G401 (cell line): ENCODE measurements at places on chromosomes 2 and 18. TPM values are rescaled to one million over a fixed set of nuclear protein-coding genes. Genes with fewer than 3 reads are reported as not detected.

Gene FOXD4L1
- total RNA-seq, result not detected in 2 replicates

- no peak for DNase-seq
Observed at GRCh38 chr2:127531221-127531648, 4.2 kb upstream of the MYO7B start.

- peak; percentile 58 for DNase-seq
Observed at GRCh38 chr2:141906678-141907077, 224.1 kb downstream of the LRP1B start.

GRCh38 chr2:15730545-15731212 lies 139.0 kb downstream of the DDX1 start:
- peak; percentile 7 for DNase-seq

- no peak for DNase-seq
Observed at GRCh38 chr2:166332106-166332505, 43.6 kb downstream of the SCN9A start.

Gene CFAP53
- not detected in 2 replicates for total RNA-seq

Gene CXCR2
- total RNA-seq, result not detected in 2 replicates

GRCh38 chr2:219968685-219969345 lies 341.4 kb downstream of the SLC4A3 start:
- no peak for DNase-seq

DNA sequence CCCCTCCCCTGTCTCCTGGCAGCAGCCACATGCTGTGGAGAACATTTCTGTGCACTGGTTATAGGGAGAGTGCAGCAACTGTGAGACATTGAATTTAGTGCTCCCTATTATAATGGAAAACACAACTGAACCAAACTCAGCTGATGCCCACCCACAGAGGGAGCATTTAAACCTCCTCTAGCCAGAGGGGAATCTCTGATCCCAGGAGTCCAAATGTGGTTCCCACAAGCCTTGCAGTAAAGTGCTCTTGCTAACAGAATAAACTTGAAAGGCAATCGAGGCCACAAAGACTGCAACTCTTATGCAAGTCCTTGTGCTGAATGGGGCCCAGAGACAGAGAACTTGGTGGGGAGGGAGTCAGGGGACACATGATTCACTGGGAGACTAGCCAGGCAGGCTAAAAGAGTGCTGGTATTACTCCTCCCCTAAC lies 638.8 kb upstream of the VRK2 start:
- DNase-seq, result no peak

DNA sequence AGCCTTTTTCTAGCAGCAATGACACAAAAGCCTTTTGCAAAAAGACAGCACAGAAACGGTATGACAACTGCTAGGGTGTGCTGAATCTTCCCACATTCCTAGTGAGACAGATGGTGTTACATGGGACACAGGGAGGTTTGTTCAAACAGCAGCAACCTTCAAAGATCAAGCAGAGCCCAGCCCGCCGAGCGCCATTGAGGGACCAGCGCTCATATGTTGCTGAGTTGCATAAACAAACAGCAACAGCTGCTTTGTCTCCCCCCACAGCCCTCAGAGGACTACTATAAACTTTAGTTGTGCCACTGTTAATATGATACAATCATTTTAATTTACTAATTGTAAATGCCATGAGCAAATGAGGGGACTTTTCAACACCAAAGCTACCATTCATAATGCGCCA lies 117.7 kb downstream of the ZEB2 start:
- no peak for DNase-seq

DNA sequence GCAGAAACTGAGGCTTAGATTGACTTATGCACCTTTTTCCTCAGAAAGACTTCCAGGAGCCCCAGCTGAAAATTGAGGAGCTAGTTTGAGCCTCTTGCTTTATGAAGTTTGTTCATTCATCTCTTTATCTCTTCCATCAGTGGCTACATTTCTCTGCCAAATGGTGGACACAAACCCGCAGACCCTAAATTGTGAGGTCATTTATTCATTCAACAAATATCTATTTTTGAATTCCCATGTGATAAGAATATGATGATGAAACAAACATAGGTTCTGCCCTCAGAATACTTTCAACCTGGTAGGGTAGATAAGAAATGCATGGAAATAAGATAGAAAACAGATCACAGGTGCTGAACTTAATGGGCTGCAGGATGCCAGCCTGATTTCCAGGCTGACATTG lies 309.4 kb downstream of the TNS1 start:
- DNase-seq, result no peak

DNA sequence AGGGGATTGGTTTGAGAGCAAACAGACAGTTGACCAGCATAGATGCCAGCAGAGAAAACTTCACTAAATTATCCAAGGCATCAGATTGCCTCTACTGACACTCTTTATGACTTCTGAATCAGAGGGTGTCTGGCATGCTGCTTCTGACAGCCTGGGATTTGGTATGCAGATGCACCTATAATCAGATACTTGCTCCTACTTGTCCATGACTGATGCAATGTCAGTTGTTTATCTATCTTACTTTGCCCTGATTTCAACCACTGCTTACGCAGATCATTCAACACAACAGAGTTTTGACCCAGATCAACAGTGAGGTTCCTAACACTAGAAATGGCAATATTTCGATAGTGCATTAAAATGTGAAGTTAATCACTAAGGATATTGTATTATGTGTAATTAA lies 22.6 kb upstream of the CALCRL start:
- DNase-seq, result no peak

DNA sequence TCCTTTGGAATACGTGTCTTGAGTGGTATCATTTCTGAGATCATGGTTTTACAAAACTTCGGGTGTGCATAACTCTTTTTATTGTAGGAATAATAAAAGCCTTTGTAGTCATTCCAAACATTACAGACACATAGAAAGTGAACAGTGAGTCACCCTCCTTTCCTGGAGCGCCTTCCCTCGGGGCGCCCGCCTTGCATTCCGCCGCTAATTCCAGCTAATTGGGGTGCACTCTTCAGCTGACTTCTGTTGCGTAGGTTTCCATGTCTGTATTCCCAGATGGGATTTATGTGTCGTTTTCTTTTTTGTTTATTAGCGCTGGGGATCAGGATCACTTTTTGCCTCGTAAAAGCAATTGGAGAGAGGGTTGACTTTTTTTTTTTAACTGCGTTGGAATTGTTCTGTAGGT lies 18.7 kb downstream of the SH3BP4 start:
- no peak for DNase-seq

Gene DRC1
- not detected in 2 replicates for total RNA-seq

Gene ATP5F1A
- total RNA-seq, result 912 and 973 TPM in 2 replicates

Gene RNF152
- 0.07 TPM in 1 of 2 replicates, not detected in the other for total RNA-seq

- DNase-seq, result no peak
Observed at GRCh38 chr2:67046591-67046990, 350.5 kb upstream of the ETAA1 start.

Gene PROKR1
- not detected in 2 replicates for total RNA-seq

Gene GKN2
- total RNA-seq, result not detected in 2 replicates

DNA sequence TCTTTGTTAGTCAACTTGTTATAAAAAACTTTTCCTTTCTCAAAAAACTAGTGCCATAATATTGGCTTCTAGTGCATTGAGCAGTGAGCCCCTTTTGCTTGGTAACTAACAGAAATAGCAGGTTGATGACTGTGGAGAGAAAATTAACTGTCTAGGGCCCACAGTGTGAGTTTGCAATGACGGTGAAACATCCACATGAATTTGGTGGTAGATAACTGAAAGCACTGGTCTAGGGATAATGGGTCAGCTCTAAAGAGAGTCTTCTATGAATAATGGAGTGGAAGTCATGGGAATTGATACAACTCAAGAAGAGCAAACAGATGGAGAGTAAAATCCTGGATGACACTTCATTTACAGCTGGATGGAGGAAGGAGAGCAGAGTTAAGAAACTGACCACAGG lies 245.4 kb downstream of the METTL4 start:
- DNase-seq, result no peak

- no peak for DNase-seq
Observed at GRCh38 chr2:148042219-148042618, 21.3 kb downstream of the MBD5 start.

Gene SLC19A3
- total RNA-seq, result not detected in 2 replicates

Gene ANO7
- 1.1 TPM in 1 of 2 replicates, not detected in the other for total RNA-seq

GRCh38 chr2:226139759-226140158 lies 659.9 kb downstream of the IRS1 start:
- no peak for DNase-seq

Gene HS1BP3
- total RNA-seq, result 47.6 and 53.7 TPM in 2 replicates

- no peak for DNase-seq
Observed at GRCh38 chr2:133378928-133379549, 189.2 kb downstream of the NCKAP5 start.

DNA sequence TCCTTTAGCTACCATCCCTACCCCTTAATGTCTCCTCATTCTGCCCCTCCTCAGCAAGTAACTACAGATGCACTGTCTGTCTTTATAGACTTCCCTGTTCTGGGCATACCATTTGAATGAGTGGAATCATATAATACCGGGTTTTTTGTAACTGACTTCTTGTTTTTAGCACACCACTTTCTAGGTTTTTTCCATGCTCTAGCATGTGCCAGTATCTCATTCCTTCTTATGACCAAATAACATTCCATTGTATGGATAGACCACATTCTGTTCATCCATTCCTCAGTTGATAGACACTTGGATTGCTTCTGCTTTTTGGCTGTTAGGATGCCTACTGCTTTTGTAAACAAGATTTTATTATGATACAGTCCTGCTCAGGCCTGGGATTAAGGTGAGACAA lies 154.7 kb downstream of the TSN start:
- DNase-seq, result no peak

Gene REEP1
- total RNA-seq, result 1.1 and 4.2 TPM in 2 replicates

- peak; percentile 57 for DNase-seq
Observed at GRCh38 chr2:229586746-229587705, 127.3 kb downstream of the DNER start.

- DNase-seq, result no peak
Observed at GRCh38 chr2:119063177-119063576, 95.4 kb downstream of the C1QL2 start.

DNA sequence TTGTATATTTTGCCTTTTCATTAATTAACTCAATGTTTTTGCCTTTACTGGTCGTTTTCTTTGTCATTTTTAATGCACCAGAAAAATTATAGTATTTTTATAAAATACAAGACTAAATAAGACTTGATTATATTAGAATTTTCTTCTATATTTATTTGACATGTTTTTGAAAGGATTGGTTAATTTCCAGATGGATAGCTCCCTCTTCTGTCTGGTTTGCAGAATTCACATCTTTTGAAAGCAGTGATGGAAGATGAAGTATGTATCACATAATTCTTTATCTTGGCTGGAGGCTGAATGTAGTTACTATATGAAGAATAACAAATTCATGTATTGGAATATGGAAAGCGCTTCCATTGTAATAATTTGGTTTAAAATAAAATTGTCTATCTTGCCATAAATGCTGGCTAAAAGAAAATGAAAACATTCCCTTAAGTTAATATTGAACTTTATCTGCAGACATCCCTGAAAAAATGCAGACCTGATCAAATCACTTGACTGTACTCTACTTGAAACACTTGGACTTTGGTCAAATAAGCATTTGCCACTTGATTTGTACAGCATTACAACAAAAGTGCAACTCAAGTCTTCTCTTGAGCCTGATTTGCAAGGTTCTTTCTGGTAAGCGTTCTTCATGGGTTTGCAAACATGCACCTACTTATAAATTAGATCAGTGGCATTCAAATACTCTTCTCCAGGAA lies 86.3 kb upstream of the EFEMP1 start:
- DNase-seq, result peak; percentile 7

- DNase-seq, result no peak
Observed at GRCh38 chr2:69545477-69545932, 98.0 kb downstream of the AAK1 start.

DNA sequence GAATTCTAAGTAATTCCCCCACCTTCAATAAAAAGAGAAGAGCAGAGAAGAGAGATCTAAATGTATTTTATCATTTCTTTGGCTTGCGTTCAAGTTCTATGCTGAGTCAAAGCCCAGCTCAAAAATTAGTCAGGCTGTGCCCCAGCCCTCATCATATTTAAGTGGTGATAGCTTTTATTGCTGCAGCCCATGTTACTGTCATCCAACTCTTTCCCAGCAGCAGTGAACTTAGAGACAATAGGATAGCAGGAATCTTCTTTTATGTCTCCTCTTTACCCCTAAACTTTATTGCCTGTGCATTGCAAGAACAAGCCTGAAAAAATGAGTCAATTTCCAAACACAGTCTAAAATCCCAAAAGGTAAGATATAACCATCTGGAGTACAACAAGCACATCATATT lies 1599.3 kb upstream of the PIK3C3 start:
- no peak for DNase-seq

Gene GPAT2
- total RNA-seq, result not detected in 2 replicates

DNA sequence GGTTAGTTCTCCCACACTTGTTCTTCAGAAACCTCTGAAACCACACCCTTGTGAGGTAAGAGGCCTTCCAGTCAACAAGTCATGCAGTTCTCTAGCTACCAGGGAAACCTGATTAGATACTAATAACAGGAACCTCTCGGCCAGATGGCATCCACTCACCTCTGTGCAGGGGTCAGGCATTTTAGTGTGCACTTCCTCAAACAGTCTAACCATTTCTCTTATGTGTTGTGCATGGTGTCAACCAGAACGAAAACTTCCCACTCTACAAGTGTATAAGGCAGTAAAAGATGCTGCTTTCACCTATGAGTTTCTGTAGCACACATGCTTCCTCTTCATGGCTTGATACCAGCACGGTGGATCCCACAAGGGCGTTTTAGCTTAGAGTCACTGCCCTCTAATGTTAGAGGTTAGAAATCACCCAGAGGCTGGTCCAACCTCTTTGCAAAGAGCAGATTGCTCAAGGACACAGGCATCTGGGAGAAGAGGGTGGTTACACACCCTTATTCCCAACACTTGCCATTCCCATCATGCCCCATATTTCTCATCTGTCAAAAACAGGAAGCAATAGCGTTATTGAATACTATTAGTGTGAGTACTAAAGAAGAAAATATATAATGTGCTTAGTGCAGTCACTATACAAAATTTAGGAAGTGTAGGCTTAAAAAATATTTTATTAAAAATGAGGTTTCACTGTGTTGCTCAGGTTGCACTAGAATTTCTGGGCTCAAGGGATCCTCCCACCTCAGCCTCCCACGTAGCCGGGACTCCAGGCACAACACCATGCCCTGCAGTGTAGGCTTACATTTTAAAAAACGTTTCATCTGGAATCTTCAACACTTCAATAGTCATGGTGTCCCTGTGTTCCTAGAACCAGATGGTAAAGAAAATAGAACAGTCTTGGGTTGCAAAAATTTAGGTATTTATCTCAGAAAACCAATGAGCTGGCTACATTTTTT lies 34.5 kb upstream of the RAB31 start:
- peak; percentile 34 for DNase-seq

GRCh38 chr2:82823892-82824291 lies 1635.2 kb downstream of the SUCLG1 start:
- DNase-seq, result no peak

DNA sequence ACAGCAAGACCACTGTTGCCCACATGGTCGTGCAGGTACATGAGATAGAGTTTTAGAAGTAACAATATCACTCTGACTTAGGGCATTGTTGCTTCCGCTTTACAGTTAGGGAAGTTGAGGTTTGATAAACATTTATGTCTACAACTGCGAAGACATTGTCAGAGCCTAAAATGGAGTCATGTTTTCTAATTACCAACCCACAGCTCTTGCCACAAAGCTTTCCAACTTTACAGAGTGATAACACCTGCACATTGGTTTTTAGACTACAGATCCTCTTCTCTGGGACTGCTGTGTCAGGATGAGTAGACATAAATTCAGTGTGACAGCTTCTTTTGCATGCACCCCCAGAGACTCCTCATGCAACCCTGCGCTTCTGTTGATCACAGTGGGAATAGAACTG lies 119.0 kb downstream of the FEZ2 start:
- DNase-seq, result no peak

- peak; percentile 73 for DNase-seq
Observed at GRCh38 chr2:194182888-194183287, 1474.1 kb upstream of the SLC39A10 start.
